Endothelial cell (in vitro differentiated cells): ENCODE measurements at places on chromosomes 5 and 9.

DNA sequence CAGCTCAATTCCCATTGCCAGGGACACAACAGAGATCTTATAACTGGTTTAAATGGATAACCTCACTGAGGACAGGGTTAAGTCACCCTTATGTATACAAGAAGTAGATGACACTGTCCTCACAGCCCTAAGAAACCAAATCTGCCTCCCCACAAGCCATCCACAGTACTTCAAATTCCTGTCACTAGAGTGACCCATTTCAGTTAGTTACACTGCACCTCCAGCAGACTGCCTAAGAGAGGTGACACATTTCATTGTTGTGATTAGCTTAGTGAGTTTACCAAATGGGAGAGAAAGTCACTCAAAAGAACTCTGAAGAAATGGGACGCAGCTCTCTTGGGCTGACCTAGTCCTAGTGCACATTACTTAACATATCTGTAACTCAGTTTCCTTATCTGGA, 53.6 kb upstream of the HTR1A start:
- no peak for DNase-seq

- no peak for DNase-seq
Observed at GRCh38 chr5:53879708-53880323, 319.4 kb downstream of the NDUFS4 start.

DNA sequence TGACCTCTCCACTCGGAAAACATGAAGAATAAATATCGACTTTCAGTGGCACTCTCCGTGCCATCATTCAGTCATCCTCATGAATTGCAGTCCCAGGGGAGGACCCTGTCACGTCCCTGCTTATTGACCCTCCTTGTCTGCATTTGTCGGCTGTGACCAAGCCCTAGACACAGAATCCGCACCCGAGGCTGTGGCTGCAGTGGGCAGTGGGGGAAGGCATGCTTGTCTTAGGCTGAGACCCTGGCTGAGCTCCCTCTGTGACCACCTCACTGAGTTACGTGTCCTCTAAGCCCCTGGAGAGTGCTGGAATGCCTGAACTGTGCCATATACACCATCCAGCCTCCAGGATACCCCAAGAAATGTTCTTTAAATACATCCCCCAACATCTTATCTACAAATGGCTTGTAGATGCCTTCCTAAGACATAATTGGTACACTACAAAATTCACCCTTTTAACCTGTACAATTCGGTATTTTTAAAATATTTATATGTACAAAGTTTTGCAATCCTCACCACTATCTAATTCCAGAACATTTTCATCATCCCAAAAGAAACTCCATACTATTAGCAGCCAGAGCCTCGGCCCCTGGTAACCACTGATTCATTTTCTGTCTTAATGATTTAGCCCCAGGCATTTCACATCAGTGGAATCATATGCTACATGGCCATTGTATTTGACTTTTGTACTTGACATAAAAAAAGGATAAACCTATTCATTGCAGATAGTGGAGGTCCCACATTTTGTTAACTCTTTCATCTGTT, 80.8 kb upstream of the ICE1 start:
- no peak for DNase-seq

- no peak for DNase-seq
Observed at GRCh38 chr5:127555826-127556225, 38.4 kb downstream of the PRRC1 start.

DNA sequence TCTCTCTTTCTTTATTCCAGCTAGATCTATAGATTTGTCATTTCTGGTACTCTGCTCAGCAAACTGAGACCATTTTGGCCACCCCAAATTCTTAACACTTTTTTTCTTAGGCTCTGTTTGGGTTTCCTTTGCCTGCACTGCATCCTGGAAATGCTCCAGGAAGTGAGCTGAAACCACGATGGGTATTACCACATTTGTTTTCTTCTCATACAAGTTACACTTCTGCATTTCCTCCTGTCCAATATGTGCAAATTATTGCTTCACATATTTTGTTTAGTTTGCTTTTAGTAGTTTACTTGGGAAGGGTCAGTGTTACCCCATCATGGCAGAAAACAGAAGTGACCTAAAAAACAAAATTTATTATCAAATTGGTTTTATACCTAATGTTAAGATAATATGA, 498.6 kb upstream of the GRIN3A start:
- no peak for DNase-seq

DNA sequence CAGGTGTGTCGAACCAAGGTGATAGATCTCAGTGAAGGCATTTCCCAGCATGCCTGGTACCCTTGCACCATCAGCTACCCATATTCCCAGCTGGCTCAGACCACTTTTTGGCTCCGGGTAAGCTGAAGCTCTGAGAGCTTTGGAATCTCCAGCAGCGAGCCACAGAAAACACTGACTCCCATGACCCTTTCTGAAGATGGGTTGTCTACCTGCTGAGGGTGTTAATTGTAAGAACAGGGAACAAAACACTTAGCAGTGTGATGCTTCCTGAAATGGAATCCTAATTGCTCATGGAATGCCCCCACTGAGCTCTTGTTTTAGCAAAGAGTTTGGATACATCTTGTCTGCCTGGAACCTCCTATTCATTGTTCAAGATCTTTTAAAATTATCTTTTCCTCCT, 177.7 kb downstream of the PAPPA start:
- no peak for DNase-seq

DNA sequence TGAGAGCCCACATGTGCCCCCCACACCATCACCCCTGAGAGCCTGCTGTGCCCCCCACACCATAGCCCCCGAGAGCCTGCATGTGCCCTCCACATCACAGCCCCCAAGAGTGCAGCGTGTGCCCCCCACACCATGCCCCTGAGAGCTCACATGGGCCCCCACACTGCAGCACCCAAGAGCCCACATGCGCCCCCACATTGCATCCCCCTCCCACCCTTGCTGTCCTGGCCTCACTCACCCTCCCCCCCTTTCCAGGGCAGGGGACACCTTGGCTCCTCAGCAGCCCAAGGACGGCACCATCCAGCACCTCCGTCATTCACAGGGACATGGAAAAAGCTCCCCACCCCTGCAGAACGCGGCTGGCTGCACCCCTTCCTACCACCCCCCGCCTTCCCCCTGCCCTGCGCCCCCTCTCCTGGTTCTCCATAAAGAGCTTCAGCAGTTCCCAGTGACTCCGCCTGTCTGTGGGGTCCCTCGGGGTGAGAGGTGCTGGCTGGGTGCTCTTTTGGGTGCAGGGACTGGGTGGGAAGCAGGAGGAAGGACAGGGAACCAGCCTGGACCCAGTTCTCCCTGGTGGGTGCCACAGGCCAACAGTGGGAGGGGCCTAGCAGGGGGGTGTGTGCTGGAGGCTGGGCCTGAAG, 5.0 kb downstream of the LCN1 start:
- DNase-seq, result no peak

GRCh38 chr9:136088939-136089696, 6.0 kb downstream of the NACC2 start:
- DNase-seq, result no peak

DNA sequence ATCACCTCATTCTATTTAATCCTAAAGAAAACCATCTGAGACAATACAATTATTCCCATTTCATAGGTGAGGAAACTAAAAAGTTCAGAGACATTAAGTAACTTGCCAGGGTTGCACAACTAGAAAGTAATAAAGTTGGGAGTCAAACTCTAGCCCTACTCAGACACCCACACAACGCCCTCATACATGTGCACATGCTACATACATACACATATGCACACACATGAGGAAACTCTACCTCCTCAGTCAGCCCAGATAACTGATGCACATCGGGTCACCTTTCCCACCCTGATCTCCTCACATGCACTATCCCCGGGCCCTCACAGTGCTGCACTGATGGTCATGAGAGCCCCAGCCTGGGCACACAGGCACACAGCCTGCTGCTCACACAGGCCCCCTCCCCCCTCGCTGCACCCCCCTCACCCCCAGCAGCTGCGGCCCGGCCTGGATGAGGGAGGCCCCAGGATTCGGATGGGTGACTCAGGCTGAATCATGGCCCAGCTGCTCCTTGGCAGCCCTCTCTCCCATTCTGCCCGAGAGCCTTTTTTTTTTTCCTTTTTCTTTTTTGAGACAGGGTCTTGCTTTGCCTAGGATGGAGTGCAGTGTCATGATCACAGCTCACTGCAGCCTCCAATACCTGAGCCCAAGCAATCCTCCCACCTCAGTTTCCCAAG, 5.0 kb upstream of the GPRIN1 start:
- no peak for DNase-seq
